8988T (cell line): ENCODE measurements at places on chromosomes 13 and 19.

- no peak for DNase-seq
Measured at GRCh38 chr19:35703343-35703742, 1.0 kb upstream of the ZBTB32 start.

GRCh38 chr13:96781141-96781540, 213.1 kb downstream of the OXGR1 start:
- no peak for DNase-seq

DNA sequence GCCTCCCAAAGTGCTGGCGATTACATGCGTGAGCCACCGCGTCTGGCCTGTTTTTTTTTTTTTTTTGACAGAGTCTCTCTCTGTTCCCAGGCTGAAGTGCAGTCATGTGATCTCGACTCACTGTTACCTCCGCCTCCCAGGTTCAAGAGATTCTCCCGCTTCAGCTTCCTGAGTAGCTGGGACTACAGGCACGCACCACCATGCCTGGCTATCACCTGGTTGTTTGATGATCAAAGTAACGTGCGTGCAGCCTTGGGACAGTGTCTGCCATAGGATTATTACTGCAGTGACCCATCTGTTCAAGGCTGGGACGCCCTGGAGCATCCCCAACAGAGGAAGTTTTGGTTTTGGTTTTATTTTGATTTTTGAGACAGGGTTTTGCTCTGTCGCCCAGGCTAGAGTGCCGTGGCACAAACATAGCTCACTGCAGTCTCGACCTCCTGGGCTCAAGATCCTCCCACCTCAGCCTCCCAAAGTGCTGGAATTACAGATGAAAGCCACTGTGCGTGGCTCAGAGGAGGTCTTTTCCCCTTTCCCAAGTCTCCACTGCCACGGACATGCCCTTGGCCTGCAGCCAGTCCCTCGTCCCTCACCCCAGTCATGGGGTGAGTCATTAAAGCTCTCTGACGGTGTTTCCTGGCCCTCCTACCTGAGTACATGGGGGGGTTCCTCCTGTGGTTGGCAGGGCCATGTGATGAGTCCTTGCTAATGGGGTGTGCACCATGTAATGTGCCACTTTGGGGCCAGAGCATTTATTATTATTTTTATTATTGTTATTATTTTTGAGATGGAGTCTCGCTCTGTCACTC, 65.6 kb downstream of the IER2 start:
- no peak for DNase-seq

DNA sequence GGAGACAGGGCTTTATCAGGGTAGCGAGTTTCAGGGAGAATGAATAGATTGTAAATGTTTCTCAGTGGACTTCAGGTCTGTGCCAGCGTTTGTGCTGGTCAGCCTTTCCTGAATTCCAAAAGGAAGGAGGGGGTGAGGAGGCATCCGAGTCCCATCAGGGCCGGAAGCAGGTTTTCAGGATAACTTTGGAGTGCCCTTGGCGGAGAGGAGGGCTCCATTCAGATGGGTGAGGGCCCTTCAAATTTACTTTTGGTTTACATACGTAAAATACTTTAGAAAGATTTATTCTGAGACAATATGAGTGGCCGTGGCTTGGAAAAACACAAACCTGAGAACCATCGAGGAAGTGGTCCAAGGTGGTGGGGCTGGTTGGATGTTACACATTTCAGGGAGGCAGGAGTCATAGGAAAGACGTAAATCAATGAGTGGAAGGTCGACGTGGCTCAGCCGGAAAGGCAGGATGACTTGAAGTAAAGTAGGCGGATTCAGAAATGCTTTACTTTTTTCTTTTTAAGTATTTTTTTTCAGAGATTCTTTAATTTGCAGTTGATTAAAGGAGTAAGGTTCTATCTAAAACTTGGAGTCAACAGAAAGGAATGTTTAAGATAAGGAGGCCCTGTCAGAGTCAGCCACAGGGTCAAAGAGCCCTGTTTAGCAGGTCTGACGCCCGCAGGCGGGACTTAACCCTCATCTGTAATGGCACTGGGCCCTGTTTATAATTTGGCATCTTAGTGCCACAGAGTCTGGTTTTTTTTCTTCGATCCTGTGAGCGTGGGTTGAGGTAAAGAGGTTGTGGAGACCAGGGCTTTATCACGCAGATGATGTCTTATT, 32.8 kb downstream of the ATP11A start:
- peak; percentile 82 for DNase-seq

DNA sequence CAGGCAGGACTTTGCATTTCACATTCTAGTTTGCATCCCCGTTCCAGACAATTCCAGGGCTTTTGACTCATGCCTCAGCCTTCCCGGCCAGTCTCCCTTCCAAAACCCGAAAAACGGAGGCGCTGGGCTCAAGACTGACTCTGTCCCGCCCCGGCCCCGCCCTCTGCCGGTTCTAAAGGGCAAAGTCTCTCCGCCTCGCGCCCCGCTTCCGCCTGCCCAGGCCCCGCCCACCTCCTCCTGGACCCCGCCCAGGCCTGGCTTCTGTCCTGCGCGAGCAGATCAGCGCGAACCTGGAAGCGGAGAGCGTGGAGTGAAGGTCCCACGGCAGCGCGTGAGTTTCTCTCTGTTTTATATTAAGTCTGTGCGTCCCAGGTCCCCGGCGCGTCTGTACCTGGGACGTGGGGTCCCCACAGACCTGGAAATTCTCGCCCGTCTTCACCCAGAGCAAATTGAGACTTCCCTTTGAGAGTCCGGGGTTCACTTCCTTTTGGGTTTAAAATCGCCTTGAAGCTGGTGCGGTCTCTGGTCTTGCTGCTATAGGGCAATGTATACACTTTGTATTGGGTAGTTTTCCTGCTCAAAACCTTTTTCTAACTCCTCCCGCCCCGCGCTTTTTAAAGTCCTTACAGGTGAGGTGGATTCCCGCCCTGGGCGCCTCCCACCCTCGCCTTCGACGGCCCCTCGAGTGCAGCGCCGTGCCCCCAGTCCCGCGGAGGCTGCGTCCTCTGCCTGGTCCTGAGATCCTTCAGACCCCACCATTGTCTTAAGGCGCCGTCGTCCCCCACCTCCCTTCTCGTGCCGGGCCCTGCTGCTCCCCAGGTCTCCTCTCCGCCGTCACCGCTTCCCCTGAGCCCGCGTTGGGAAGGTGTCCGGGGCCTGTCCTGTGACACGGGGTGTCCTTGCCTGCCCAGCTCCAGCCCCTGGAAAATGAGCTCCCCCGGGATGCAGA, 31.2 kb downstream of the ZNF701 start:
- DNase-seq = peak; percentile 60

- no peak for DNase-seq
Measured at GRCh38 chr13:93976528-93976927, 503.0 kb downstream of the DCT start.

- DNase-seq = no peak
Measured at GRCh38 chr13:102902789-102903347, 57.0 kb downstream of the ERCC5 start.

DNA sequence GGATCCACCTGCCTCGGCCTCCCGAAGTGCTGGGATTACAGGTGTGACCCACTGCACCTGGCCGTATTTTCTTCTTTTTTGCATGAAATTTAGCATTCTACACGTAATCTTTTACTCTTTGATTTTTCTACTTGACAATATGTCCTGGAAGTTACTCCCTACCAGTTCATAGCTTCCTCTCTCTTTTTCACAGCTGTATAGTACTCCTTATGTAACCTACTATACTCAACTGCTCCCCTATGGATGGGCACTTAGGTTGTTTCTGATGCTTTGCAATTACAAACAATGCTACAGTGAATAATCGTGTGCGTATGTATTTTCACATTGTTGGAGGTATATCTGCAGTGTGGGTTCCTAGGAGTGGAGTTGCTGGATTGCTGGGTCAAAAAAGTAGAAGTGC, 90.5 kb upstream of the FARP1 start:
- no peak for DNase-seq

GRCh38 chr13:73025217-73026012, 33.4 kb upstream of the KLF5 start:
- no peak for DNase-seq
